HuH-7 (cell line): ENCODE measurements at places on chromosomes 13 and 19.

- DNase-seq = no peak
Observed at GRCh38 chr13:36880961-36881360, 39.1 kb downstream of the SMAD9 start.

DNA sequence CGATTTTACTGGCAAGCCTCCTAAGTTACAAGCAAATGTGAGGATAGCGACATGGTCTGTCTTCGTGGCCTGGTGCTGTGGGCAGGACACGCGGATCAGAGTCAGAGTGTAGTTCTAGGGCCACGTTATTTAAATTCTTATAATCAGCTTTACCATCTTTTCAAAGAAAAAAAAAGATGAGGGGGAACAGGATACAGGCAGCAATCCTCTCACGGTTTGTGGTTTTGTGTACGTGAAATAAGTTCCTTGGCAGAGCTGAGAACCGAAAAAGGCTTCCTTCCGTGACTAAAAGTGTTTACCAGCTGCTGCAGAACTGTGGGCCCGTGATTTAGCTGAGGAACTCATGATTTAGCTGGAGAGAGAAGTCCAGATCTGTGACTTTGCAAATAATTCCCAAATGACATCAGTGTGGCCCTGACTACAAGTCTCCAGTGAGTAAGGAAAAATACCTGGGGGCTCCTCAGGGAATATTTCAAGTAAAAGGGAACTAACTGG, 27.2 kb downstream of the RCBTB2 start:
- no peak for DNase-seq

DNA sequence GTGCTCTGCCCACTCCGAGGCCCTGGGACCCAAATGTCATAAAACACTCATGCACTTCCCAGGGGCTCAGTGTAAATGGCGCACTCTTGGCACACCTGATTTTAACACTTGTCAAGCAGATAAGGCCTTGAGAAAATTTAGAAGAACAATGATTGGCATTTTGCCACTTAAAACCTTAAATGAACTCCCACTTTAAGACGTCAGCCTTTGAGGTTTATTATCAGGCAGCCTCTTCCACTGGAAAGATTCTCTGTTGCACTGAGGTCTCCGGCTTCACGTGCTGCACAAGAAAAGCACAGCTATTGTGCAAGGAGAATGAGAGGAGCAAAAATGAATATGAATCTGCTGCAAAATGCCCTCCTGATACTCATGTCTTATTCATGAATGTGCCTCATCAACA, 38.5 kb upstream of the ATP11A start:
- DNase-seq = no peak

GRCh38 chr13:110907951-110908898, 6.6 kb downstream of the ANKRD10 start:
- DNase-seq = peak; percentile 43

DNA sequence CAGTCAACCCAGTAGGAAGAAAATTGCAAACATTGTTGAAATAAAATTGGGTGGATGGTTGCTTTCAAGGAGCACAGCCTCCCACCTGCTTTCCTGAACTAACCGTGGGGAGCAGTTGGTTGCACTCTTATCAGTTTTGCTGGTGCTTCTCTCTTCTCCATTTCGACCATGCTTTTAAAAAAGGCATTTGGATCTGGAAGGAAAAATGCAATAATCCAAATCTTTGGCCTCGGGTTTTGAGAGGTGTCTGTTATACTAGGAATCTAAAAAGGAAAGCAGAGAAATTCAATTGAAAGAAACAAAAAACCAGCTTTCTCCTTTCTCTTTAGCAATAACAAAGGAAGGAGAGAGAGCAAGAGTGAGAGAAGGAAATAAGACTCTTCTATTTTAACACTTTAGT, 113.6 kb upstream of the ARGLU1 start:
- DNase-seq = no peak

GRCh38 chr13:76503291-76503690, 382.9 kb downstream of the KCTD12 start:
- no peak for DNase-seq

DNA sequence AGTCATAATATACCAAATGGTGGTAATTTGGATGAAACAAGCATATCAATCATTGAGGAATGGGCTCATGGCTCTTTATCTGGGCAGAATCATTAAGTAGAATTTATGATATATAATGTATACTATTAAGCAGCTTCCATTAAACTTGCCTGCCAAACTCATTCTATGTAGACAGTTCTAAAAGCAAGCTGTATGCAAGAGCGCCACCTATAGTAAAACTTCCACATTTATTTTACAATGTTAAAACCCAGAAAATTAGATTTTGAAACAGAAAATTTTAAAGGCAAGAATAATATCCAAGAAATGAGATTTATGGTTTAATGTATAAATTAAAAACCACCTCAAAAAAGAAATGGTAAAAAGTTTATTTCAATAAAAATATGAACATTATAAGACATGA, 161.5 kb downstream of the MZT1 start:
- DNase-seq = peak; percentile 15

- no peak for DNase-seq
Observed at GRCh38 chr13:107209824-107210722, 642.1 kb upstream of the ARGLU1 start.

GRCh38 chr13:42334329-42334706, 62.4 kb downstream of the AKAP11 start:
- DNase-seq = no peak

GRCh38 chr13:103194871-103195270, 128.7 kb upstream of the SLC10A2 start:
- no peak for DNase-seq

GRCh38 chr19:19276386-19276785, 3.3 kb upstream of the TM6SF2 start:
- DNase-seq = peak; percentile 9

- no peak for DNase-seq
Observed at GRCh38 chr13:50161052-50161451, 145.8 kb downstream of the KCNRG start.
